ENCODE measurements at places on chromosomes 7 and 10.
A peak's percentile ranks its signal among the peaks of the same experiment; 100 is the strongest.

GRCh38 chr10:103140469-103140868 is 52.6 kb downstream of the NT5C2 start:
- DNase-seq, result no peak

GRCh38 chr10:35876248-35876647 is 234.2 kb upstream of the FZD8 start:
- DNase-seq, result no peak

GRCh38 chr7:53596230-53596629 is 560.8 kb downstream of the POM121L12 start:
- DNase-seq, result no peak

- DNase-seq, result no peak
These were observed 33.2 kb upstream of the SEMA3D start for GRCh38 chr7:85220023-85220422.

DNA sequence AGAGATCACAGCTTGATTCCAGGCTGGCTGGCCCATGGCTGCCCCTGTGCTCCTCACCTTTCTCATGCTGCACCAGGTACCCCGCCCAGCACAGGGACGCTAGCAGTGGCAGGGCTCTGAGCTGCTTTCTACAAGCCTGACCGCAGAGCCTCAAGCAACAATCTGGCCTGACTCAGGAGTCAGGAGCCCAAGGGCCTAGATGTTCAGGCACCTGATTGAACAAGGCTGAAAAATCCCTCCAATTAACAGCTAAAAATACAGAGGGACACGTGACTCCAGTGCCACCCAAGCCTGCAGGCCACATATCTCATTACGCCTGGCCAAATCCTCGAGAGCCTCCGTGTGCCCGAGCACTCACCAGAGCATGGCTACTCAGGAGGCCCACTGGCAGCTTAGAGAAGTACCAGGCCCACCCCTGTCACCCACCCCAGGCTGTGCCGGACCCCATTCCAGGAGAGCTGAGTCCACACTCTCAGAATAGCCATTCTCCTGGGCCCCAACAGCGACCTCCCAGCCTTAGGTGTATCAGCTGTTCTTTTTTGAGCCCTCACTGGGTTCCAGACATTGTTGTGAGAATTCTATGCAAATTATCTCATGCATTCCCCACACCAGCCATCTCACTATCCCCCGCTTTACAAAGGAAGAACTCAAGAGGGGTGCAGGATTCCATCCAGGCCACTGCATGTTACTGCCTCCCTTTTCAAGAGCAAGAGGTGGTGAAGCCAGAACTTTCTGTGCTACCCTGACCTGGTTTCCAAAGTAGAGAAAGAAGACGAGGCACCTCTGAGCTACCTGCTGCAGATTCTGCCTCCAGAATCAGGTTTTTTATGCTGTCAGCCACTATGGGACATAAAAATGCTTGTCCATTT is 98.3 kb downstream of the COL13A1 start:
- no peak for DNase-seq

DNA sequence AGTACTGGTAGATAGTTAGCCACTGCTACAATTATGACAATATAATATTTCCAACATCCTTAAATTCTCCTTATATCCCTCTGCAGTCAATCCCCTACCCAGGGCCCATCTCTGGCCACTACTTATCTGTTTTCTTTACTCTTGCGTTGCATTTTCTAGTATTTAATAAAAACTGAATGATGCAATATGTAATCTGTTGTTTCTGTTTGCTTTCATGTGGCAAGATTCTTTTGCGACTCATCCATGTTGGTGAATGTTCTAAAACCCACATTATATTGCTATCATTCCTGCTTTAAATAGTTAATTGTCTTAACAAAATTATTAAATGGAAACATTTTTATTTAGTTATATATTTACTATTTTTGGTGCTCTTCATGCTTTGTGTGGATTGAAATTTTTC is 338.5 kb downstream of the MDFIC start:
- DNase-seq, result no peak

- peak; percentile 46 for DNase-seq
These were observed 82.7 kb downstream of the PAX2 start for GRCh38 chr10:100827819-100828737.

DNA sequence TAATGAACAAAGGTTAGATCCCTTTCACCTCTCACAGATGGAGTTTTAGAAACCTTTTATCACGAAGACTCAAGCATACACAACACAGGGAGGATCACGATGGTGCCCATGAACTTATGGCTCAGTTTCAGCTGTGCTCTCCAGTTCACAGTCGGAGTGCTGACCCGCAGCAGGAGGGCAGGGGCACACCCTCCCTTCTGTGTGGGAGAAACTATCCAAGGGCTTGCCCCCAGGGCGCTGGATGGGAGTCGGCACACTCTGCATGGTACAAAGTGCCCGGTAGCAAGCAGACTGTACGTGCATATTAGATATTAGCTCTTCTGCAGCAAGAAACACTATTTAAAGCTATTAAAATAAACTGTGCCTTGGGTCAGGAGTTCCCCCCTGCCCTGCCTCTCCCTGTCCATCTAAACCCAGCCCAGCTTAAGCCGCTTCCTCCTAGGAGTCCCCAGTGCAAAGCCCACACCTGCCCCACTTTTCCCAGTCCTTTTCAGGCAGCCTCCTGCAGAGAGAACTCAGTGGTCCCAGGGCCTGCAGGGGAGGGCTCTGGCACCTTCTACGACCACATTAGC is 76.5 kb downstream of the CHST15 start:
- DNase-seq, result no peak

GRCh38 chr7:132446666-132447278 is 129.5 kb downstream of the PLXNA4 start:
- DNase-seq, result no peak

DNA sequence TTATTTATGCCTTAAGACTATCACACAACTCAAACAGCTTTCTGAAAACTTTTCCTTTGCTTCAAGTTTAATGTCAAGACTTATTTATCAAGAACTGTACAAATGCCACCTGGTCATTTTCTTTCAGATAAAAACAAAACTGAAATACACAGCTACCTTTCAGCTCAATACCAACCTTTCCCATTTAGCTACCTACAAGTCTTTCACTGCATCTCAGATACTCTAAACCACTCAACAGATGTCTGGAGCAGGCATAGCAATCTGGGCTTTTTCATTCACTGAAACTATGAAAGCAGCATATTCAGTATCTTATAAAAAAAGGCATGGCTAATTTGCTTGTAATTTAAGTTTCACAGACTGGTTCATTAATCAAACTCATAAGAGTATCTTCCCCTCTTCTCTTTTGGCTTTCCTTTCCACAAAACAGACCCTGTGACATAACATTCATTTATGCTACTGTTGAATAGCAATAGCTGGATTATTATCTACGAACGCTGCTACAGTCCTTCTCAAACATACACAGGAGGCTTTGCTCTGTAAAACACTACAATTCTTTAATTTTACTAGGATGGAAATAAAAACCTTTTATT is 8.2 kb downstream of the TRA2A start:
- no peak for DNase-seq

- DNase-seq, result peak; percentile 45
These were observed 2.9 kb downstream of the PRXL2A start for GRCh38 chr10:80411267-80411668.

GRCh38 chr10:95841661-95842498 is 65.9 kb upstream of the CC2D2B start:
- DNase-seq, result peak; percentile 31

- DNase-seq, result no peak
These were observed 299.4 kb downstream of the LRRTM3 start for GRCh38 chr10:67225226-67225625.

GRCh38 chr10:124827474-124827873 is 25.9 kb downstream of the ABRAXAS2 start:
- DNase-seq, result peak; percentile 13

DNA sequence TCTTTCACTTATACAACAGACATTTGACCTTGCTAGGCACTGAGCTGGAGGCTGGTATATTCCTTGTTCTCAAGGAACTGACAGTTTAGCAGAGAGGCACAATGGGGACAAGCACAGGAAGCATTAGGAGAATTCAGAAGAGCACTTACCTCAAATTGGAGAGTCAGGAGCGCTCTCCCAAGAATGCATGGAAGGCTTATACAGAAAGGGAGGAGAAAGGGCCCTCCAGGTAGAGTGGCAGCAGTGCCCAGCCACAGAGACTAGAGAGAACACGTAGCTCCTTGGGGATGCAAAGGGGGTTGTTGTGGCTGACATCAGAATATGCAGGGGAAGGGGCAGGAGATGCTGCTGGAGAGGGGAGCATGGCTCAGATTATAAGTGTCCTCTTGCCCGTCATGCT is 78.2 kb upstream of the MKLN1 start:
- no peak for DNase-seq

All from K562 (cell line).